NCI-H524 (cell line): ENCODE measurements at places on chromosomes 2 and 18.

DNA sequence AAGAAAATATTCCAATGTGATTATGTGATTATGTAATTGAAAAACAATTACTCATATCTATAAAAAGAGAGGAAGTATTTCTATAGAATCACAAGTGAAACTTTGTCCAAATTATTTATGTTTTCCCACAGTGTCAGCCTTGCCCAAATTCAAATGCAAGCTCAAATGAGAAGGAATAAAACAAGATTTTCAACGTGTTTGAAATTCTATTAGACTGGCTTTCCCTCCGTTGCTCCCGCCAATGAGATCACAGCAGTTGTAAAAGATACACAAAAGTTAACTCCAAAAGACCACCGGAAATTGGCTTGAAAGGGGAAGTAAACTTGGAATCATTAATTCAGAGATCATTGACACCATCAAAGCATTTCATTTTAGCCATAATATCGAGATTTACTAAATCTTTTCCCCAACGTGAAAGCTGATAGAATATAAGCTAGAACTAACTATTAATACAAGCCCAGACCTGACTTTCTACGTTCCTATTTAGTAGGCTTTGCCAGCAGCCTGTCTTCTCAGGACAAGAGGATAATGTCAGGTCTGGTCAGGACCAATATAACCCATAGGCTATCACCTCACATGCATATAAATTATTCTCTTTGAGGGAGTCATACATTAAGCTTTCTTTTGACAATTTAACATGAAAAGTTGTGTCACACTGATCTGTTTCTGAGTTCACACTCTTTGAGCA, 222.6 kb upstream of the CHAC2 start:
- no peak for DNase-seq

DNA sequence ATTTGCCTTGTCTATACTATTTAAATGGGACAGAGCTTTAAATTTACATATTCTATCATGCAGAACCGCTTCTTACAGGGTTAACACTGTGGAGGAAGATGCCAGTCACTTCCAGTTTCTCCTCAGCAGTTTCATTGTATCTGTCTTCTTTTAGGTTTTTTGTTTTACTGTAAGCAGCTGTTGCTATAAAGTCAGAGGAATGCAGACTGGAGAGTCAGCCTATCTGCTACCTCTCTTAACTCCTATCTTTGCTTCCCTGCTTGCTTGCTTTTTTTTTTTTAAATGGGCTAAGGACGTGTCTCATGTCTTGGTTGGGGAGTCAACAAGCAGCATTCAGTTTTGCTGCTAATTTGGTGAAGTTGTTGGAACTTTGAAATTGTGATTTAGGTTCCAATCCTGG, 8.9 kb downstream of the EPC2 start:
- no peak for DNase-seq

DNA sequence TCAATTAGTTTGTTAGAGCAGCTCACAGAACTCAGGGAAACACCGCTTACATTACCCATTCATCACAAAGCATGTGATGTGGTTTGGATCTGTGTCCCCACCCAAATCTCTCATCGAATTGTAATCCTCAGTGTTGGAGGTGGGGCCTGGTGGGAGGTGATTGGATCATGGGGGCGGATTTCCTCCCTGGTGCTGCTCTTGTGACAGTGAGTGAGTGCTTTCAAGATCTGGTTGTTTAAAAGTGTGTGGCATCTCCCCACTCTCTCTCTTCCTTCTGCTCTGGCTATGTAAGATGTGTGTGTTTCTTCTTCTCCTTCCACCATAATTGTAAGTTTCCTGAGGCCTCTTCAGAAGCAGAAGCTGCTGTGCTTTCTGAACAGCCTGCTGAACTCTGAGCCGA, 63.5 kb upstream of the AGPS start:
- no peak for DNase-seq

GRCh38 chr2:43068041-43068533, 158.3 kb downstream of the ZFP36L2 start:
- DNase-seq: no peak

GRCh38 chr2:190180313-190181122, 118.0 kb upstream of the MSTN start:
- DNase-seq: peak; percentile 69

- no peak for DNase-seq
Observed at GRCh38 chr2:62424899-62425298, 81.1 kb downstream of the TMEM17 start.

- no peak for DNase-seq
Observed at GRCh38 chr18:63495675-63496074, 18.9 kb downstream of the SERPINB5 start.

- DNase-seq: peak; percentile 86
Observed at GRCh38 chr2:122670897-122671296, 915.4 kb downstream of the TSN start.

DNA sequence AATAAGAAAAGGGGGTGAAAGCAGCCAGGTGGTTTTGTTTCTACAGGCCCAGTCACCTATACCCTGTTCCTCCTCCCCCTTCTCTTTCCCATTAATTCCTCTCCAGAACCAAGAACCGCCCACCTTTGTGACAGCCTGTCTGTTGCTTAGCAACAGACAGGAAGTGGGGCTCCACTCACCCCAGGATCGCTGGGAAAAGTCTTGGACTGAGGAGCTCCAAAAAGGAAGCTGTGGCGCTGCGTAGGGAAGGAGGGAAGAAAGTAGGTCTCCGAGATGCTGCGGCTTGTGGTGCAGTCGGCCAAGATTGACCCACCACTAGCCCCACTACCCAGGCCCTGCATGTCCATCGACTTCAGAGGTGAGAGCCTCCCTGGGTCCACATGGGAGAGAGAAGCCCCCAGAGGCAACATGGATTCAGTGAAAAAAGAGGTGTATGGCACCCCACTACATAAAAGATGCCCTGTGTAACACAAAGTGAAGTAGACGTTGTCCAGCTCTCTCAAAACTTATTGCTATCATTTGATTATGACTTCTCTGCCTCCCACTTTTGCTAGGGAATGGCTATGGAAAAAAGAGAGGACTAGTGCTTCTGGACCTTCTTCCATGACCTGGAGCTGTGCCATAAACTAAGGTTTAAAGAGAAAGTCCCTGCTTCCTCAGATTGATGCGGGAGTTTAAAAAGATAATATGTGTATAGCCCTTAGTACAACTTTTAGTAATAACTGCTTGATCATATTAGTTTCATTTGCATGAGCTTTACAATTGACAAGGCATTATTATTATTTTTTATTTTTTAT, at the start of gene FER1L5:
Gene FER1L5 (plus strand): TSS at position 201 of the 797 bp plus-strand sequence. CDS start 73 bp downstream, at position 274.
- DNase-seq: peak; percentile 60

DNA sequence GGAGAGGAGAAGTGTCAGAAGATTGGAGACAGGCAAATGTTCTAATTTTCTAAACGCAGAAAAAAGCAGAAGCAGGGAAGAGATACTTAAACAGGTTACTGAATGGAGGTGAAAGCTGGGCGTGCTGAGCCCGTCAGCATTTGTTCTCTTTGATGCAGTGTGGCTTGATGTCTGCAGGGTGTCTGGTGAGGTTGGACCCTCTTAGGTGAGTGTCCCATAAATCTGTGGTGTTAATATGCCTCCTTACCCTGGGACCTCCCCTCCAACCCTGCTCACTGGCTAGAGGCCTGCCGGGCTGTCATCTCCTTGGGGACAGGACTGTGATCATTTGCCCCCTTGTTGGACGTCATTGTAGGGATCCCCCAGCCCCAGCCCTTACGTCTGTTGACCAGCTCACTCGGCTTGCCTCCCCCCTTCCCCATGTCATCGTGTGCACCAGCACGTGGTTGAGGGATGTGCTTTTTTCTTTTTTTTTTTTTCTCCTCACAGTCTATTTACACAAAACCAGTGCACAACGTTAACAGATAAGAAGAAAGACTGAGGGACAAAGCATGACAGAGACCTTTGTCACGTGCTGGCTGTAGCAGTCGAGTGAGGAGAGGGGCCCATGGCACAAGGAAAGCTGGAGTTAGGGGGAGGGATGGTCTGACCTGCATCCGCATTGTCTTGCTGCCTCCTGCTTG, 56.4 kb downstream of the NCK2 start:
- no peak for DNase-seq

GRCh38 chr2:48438266-48438665, 91.7 kb upstream of the STON1 start:
- DNase-seq: no peak

DNA sequence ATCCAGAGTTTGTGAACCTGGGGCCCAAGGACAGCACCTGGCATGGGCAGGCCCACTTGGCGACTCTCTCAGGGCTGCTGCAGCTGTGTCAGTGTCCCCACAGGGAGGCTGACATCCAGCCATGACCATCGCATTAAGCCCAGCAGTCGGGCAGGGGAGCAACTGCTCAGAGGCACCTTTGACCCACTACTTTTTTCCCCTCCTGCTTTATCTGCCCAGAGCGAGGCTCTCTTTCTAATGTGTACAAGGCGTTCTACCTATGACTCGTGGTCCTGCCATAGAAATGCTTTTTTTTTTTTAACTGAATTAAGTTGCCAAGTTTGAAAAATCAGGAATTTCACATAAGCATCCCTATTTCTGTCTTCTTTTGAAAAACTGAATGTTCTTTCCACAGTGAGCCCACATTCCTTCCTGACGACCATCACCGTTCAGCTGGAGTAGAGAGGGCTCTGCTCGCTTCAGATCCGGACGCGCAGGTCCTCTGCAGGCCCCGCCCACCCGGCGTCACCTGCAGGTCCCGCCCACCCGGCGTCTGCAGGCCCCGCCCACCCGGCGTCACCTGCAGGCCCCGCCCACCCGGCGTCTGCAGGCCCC, 403 bp upstream of the CLUL1 start:
- DNase-seq: no peak

GRCh38 chr2:157751462-157752058, 122.9 kb upstream of the ACVR1C start:
- DNase-seq: no peak
